Fibroblast of lung (primary cell): ENCODE measurements at places on chromosomes 16 and 17. TPM values are rescaled to one million over a fixed set of nuclear protein-coding genes. Genes with fewer than 3 reads are reported as not detected.

GRCh38 chr17:11642655-11643054, 44.4 kb downstream of the DNAH9 start:
- no peaks in the 10 kb centered on the region for H3K27me3 ChIP-seq
- no peak overlapping the region for H3K27ac ChIP-seq
- no peak overlapping the region for H3K4me3 ChIP-seq
- no peaks in the 10 kb centered on the region for H3K36me3 ChIP-seq

DNA sequence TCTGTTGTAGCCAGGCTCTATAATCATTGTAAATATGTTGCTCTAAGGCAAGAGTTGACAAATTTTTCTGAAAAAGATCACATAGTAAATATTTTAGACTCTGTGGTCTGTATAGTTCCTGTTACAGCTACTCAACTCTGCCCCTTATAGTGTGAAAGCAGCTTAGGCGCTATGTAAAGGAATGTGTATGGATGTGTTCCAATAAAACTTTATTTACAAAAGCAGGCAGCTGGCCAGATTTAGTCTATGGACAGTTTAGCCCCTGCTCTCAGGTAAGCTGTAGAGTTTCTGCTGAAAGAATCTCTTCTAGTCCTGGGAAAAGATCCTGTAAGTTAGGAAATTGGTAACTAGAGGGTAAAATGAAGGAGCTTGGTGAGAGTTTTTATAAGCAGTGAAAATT, 133.1 kb downstream of the SALL1 start:
- H3K27me3 ChIP-seq, result no peaks in the 10 kb centered on the region
- DNase-seq, result no peak
- no peaks in the 10 kb centered on the region for H3K36me3 ChIP-seq
- H3K4me1 ChIP-seq, result no peaks in the 10 kb centered on the region

Gene COG4
- total RNA-seq, result 79.6 and 117 TPM in 2 replicates

DNA sequence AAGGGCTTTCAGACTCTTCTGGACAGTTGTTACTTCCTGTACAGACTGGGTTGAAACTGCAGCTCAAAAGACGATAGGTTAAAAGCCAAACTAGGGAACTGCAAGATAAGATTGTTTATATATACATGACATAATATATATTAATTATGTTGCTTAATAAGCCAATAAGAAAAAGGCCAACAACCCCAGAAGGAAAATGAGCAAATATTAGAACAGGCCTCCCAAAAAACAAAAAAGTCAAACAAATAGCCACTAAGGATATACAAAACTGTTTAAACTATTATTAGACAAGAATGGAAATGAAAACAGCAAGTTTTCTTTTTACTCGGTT, 495 bp upstream of the CMTR2 start:
- peaks cover 4% of the 10 kb centered on the region for H3K36me3 ChIP-seq
- peak overlapping the region; percentile 32 for H3K4me3 ChIP-seq
- H3K4me1 ChIP-seq, result no peaks in the 10 kb centered on the region
- no peaks in the 10 kb centered on the region for H3K27me3 ChIP-seq
- DNase-seq, result no peak

Gene SCARF1
- 0.77 and 0.99 TPM in 2 replicates for total RNA-seq
